ENCODE measurements at places on chromosomes 7 and 10.

DNA sequence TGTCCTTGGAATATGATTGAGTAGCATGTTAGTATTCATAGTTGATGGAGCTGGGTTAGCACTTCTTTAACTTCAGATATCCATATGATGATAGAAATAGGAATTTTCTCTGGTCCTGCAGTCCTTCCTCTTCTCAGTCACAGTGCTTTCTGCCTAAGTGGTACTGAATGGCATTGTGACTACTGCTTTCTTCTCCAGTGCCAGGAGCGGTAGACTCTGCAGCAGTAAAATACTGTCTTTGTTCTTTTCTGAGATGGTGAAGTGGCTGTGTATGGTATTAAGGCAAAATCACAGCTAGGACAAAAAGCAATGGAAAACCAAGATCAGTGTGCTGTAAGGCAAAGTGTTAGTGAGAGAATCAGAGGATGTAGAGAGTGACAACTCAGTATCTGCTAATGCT lies 46.6 kb downstream of the C1GALT1 start:
- no peak for DNase-seq

GRCh38 chr7:81478664-81479063 lies 291.2 kb downstream of the HGF start:
- no peak for DNase-seq

- no peak for DNase-seq
Observed at GRCh38 chr10:107104026-107104652, 60.4 kb downstream of the SORCS1 start.

DNA sequence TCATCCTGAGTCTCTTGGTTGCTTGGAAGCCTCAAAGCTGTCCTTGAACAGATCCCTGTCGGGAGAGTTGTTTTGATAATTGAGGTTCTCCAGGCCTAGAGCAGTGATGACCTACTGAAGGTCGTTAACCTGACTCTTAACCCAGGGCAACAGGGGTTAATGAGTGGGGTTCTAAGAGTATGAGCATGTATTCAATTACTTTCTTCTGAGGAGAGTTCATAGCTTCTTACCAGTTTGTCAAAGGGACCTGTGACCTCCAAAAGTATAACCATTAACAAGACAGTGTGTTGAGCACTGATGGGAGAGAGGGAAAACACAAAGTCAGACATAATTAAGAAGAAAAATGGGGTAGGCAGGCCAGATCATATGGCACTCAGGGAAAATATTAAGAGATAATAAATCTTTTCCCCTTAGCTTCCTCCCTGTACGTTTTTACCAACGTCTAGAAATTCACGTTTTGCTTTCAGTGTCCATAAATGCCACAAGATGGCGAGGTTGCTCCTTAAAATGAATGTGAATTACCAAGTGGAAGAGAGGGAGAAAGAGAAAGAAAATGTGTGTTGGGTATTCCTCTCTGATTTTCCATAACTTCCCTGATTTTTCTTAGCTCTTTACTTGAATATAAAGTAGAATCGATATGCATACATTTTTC lies 97.6 kb downstream of the SUGCT start:
- no peak for DNase-seq

- DNase-seq, result no peak
Observed at GRCh38 chr7:14697684-14698083, 204.9 kb downstream of the DGKB start.

GRCh38 chr7:133699386-133699785 lies 427.8 kb upstream of the LRGUK start:
- DNase-seq, result no peak
